ENCODE measurements at places on chromosomes 11 and 22.

DNA sequence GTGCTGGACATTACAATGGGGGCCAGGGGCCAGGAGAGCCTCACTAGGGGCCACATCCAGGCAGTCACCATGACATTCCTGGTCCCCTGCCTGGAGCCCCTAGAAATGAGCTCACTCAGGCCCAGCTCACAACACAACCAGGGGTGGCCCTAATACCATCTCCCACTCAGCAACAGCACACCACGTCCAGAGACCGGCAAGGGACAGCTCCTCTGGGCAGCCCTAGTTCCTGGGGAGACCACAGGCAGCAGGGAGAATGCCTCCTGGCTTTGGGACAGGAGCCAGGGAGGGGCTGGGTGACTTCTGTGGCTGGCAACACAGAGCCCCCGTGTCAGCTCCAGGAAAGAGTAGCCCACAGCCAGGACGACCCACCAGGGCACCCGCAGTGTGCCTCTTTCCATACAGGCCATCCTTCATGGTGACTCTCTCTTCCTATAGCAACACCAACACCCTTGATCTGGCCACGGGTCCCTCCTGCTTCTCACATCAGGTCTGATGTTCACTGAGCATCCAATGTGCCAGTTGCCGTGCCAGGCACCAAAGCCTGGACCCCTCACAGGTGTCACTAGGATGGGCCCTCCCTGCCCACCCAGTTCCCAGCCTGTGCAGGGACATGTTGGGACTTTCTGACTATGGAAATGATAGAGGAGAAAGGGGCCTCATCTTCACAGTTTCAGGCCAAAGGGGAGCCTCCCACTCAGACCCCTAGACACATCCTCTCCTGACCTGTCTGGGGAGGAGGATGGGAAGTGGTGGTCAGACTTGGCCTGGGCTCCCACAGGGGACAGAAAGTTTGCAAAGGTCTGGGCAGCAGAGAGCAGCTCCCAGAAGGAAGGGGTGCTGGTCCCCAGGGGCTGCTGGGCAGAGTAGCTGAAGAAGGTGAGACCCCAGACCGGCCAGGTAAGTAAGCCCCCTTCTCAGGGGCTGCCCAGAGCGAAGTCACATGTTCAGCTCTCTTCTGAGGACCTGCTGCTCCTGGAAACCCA is 43.2 kb downstream of the IGLL5 start:
- no peak for DNase-seq

DNA sequence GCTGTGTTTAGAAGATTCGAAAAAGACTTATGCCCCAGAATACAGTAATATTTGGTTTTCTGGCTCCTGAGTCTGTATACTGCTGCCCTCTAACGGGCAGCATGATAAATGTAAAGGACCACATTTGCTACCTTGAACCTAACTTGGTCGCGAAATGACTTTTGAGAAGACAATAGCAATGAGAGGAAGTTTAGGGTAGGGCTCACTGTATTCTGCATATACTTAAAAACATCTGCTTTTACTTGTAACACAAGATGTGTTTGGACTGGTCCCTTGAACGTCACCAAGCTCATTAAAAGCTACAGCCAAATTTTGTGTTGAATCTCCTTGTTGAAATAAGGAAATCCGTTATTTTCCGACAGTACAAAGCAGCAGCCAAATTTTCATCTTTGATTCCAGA is 309.1 kb downstream of the SWAP70 start:
- no peak for DNase-seq

- DNase-seq = no peak
Observed at GRCh38 chr11:130208241-130209127, 48.9 kb downstream of the ST14 start.

DNA sequence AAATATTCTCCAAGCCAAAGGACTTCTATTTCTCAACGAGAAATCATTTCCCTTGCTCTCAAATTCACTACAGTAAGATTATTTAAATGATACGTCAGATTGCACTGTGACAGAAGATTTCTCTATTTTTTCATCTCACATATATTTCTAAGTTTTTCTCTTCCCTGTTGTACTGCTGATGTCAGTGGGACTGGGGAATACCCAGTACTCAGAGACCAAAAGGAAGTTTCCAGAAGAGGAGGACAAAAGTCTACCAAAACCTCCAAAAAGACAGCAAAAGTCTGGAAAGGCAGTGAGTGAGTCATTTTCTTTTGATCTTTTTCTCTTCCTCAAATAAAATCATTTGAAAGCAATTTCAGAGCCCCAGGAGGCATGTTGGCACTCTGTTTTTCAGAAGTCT is 149.8 kb upstream of the PITPNB start:
- no peak for DNase-seq

Measured in SW 1271 (cell line).